ENCODE measurements at places on chromosomes 7 and 10.

GRCh38 chr7:70693686-70694433, 438.1 kb upstream of the GALNT17 start:
- peak; percentile 43 for DNase-seq

DNA sequence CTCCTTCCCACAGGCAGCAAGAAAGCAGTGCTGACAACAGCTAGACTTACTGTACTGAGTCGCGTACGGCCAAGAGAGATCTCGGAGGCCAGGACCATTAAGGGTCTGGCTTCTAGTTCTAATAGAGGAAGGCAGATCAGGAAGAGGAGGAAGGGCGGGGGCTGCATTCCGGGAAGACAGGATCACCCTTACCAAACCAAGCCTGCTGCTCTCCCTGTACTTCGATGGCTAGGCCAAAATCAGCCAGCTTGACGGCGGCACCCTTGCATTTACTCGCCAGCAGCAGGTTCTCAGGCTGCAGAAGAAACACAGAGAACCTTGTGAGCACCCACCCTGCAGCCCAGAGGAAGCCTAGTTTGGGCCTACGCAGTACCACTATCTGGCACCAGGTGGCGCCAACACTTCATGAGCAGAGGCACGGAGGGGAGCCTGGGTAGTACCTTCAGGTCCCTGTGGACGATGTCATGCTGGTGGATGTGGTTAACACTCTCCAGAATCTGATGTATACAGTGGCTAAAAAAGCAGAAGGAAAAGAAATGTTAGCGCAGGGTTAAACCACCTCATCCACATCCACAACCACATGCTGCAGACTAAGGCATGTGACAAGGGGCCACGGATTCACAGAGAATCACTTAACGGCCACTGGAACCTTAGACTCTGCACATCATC, 25.4 kb downstream of the CAMK2G start:
- DNase-seq: peak; percentile 97

GRCh38 chr7:149188637-149189259, 6.6 kb upstream of the ZNF282 start:
- DNase-seq: no peak

DNA sequence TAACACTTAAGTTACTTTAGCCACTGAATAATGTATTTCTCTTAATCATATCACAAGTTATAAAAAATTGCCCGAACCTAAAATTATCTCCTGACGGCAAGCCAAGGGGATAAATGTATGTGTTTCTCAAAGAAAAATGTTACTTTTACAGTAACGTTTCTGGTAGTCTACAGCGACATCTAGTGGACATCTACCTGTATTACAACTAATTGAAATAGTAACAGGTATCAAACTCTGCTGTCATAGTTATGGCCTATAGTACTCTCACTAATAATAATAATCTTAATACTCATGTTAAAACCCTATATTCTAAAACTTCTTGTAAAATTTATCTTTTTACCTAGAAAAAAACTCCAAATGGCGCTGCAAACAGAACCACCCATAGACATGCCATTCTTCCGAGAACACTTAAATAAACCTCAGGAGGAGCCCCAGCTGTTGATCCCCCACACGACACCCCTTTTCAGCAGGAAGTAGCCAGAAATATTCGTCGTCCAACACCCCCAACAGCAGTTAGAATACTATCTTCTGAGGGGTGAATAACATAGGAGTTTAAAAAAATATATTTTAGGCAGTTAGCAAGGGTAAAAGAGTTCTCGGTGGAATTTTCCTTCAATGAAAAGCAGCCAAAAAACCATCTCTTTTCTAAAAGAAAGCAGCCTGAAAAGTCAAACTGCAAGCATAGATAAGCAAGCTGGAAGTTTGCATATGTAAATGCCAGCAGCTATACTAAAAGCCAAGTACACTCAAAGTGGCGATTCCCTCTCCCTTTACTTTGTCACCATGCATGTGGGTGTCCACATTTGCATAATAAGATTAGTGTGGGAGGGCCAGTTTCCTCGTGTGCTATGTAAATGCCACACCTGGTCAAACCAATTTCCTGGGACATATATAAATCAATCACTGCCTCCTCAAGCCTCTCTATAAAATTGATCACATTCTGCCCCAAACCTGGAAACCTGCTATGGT, 40.5 kb upstream of the ZNF107 start:
- DNase-seq: peak; percentile 14

- no peak for DNase-seq
Measured at GRCh38 chr7:152081088-152081487, 55.6 kb downstream of the GALNT11 start.

DNA sequence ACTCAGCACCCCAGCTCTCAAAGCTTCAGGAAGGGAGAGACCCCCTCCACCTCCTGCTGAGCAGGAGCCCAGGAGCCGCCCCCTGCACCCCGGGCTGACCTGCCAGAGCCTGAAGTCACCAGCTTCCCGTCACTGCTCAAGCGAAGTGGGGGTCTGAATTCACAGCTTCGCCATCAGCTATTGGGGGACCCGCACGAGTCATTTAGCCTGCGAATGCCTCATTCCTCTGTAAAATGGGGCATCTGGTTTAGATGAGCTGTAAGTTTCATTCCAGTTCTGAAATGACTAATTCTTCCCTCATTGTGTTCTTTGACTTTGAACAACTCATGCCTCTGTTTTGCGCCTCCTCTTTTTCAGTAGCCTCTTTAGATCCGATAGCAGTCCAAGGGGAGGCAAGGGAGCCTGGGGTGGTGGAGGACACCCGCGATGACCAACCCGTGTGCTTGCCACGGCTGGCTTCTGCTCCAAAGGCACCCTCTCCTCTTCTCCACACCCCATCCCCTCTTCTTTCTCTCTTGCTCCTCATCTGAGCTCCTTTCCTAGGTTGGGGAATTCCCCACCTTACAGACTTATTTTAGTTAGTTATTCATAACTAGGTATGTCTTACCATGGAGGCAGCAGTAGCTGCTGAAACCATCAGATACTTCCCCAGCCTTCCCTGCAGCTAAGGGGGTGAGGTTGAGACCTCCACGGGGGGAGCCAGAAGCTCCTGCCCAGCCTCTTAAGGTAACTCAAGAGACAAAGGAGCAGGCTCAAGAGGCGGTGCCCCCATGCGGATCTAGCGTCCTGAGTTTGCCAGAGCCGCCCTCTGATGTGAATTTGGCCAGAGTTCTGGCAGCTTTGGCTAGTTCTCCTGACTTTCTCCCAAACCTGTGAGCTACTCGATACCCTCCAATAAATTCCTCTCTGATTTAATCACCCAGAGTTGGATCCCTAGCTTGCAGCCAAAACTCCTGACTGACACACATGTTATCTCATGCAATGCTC, 47.7 kb downstream of the RBM17 start:
- no peak for DNase-seq

DNA sequence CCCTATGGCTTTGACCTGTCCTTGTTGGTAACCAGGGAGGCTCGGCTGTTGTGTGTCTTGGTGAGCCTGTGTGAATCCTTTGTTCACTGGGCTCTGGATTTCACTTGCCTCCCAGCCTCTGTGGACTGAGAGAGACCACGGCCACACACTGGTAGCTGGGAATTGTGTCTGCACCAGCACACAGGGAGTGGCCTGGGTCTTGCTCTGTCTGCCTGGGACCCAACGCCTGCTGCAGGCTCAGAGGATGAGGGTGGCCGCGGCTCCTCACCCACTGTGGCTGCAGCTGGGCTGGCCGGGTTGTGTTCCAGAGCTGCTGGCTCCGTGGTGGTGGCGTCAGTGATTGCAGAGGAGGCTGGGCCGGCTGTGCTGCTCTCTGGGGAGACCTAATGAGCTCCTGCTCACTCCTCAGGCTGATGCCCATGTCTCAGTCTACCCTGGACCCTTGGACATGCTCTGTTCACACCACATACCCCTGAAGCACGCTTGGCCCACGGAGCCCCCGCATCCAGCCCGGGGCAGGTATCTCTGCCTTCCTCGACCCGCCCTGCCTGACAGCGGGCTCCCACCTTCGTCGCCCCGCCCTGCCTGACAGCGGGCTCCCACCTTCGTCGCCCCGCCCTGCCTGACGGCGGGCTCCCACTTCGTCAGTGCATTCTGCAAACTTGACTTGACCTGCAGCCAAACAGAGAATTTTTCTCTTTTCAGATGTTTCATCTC, 328.5 kb downstream of the ADARB2 start:
- no peak for DNase-seq

- no peak for DNase-seq
Measured at GRCh38 chr10:93261961-93262610, 188.4 kb downstream of the CYP26A1 start.

DNA sequence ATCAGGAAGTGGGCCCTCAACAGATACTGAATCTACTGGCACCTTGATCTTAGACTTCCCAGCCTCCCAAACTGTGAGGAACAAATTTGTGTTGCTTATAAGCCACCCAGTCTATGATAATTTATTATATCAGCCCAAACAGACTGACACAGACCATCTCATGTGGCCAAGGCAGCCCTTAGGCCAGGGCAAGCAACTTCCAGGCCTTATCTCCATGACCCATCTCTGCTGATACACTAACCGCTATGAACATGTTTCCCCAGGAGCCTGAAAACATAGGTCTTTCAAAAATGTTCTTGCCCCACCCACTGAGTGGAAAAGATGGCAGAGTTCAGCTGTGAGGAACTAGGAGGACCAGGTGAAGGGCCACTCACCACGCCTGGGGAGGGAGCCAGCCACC, 3.2 kb upstream of the BLOC1S2 start:
- DNase-seq: no peak

GRCh38 chr10:131650771-131651673, 249.8 kb upstream of the PPP2R2D start:
- DNase-seq: no peak

GRCh38 chr7:29255199-29255878, 60.8 kb downstream of the CHN2 start:
- no peak for DNase-seq

DNA sequence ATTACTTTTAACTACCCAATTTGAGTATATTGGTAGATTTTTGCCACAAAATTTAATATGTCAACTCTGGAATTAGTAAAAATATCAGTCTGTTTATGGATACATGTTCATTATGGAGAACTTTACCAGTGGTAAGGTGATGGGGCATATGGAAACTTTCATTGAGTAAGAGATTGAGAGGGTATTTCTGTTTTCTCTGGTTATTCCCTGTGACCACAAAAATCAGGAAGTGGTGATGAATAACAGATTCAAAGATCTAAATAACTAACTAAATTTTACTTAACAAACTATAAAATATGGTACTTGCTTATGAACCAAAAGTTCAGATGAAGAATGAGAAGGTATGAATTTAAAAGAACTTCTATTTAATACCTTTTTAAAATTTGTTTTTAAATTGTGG, 22.1 kb upstream of the STEAP4 start:
- peak; percentile 48 for DNase-seq

DNA sequence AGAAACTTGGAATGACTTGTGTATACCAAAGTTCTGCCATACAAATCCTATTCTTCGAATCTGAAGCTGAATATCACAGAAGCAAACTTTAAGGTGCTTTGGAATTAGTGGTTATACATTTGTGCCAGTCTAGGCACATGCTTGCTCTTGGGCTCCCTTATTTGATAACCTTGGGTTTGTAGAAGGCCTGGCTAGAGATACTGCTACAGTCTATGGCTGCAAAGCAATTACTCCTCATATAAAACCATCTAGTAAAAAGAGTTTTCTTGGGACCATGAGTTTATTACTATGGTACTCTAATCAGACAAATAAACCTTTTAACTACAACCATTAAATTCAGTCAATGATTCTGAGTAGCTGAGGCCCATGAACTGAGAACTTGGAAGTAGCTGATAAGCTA, 92.5 kb upstream of the SLC13A1 start:
- no peak for DNase-seq

- DNase-seq: peak; percentile 18
Measured at GRCh38 chr7:90834771-90835170, 238.7 kb downstream of the CDK14 start.

DNA sequence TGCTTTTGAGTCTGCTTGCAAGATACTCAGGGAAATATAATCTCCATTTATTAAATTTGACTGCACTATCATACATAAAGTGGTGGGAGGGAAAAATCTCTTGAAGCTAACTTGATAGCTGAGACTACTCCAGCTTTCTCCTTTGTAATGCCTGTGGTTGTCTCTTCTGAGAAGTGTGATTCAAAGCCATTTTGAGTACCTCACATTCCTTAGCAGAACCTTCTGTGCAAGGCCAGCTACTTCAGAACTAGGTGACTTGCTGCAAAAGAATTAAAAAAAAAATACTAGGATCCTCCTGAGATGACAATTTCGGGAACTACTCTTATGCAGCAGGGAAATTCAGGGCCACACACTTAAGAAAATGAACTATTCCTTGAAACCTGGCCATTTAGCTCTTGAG, 294.8 kb downstream of the MDFIC start:
- DNase-seq: no peak

GRCh38 chr10:97320480-97321031, 1.5 kb downstream of the FRAT1 start:
- no peak for DNase-seq

DNA sequence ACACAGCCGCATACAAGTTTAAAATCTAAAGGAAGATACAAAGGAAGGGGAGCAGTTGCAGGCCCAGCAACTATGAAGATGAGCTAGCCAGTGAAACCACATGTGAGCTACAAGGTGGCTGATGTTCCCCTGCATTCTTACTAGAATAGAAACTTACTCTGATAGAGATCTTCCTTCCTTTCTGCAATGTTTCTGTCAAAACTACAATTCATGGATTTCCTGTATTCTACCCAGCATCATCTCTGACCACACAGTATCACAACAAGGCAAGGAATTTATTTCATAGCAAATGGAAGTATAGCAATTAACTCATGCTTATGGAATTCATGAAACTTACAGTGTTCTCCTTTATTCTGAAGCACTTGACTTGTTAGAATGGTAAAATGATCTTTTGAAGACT, 68.7 kb upstream of the AASS start:
- no peak for DNase-seq

DNA sequence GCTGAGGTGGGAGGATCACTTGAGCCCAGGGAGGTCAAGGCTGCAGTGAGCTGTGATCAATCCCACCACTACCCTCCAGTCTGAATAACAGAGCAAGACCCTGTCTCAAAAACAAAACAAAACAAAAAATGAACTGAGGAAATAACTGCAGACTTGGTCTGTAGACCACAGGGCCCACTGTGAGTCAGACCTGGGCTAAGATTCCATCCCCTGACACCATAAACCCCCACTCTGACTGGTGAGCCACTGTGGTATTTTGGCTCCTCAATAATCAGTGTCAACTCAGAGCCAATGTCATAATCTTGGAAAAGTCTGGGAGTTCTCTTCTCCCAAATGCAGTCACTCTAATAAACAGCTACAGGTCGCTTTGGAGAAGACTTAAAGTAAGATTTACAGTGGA, 24.0 kb upstream of the ERCC6 start:
- no peak for DNase-seq

DNA sequence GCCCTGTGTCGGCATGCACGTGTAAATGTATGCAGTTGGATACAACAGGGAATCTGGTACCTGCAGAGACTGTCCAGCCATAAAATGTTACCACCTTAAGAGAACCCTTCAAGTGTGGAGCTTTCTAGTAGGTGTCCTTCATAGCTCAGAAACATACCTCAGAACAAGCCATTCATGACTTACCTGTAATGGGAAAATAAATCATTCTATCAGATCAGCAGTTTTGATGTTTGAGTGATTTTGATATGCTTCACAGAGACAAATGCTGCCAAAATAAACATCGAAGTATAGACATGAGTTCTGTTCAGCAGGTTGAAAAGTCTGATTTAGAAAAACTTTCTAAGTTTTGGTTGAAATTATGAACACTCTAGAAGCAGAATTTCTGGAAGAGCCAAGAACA, 33.5 kb upstream of the UMAD1 start:
- DNase-seq: no peak

- no peak for DNase-seq
Measured at GRCh38 chr7:43926798-43927123, 525 bp downstream of the UBE2D4 start.

GRCh38 chr10:122162671-122163173, 108.4 kb upstream of the BTBD16 start:
- DNase-seq: no peak

GRCh38 chr10:29250066-29250465, 38.8 kb upstream of the LYZL1 start:
- no peak for DNase-seq
